ENCODE measurements at places on chromosomes 13 and 19. TPM values are rescaled to one million over a fixed set of nuclear protein-coding genes. Genes with fewer than 3 reads are reported as not detected.

DNA sequence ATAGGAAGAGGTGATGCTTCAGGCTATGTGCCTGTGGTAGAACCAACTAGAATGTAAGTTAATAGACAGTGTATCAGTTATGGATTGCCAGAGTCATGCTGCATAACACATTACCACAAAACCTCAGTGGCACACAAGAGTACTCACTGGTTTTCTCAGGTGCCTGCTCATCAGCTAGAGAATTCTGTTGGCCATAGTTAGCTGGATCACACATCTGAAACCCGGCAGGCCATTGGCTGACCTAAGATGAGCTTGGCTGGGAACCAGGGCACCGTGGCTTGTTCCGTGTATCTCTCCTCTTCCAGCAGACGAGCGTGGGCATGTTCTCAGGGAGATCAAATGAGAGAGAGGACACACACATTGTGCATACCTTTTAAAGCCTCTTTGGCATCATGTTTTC lies 76.7 kb downstream of the TEX26 start:
- DNase-seq: no peak

DNA sequence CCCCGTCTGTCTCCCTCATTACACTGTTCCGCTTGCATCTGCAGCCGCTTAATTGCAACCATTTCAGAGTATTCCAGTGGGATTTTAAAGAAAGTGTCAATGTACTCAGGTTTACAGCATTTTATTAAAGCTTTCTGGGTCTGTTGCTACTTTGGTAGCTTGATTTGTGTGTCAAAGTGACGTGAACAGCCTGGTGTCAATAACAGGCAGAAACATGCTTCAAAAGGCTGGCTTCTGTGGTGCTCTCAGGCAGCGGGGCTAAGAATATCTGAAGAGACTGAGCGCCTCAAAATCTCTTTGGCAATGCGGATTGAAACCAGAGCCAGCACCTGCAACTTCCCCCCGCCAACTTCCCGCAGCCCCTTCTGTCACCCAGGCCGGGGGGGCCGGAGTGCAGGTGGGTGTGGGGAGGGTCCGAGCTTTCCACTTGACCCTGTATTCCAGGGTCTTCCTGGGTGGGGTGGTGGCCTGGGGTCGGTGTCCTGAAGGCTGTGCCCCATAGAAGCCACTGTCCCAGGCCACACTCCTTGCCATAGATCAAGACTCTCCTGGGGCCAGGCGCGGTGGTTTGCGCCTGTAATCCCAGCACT lies 81.2 kb downstream of the KDM4B start:
- DNase-seq: no peak

The FLT3LG gene
- 7.1 TPM for total RNA-seq

GRCh38 chr13:78875792-78876580 lies 217.0 kb upstream of the OBI1 start:
- peak; percentile 11 for DNase-seq

GRCh38 chr13:53151336-53152056 lies 122.9 kb downstream of the OLFM4 start:
- DNase-seq: peak; percentile 14

GRCh38 chr13:99426426-99426825 lies 74.8 kb upstream of the TM9SF2 start:
- DNase-seq: no peak

The ZNF433 gene
- total RNA-seq: 3.0 TPM

- DNase-seq: no peak
These were observed 61.7 kb downstream of the RAP2A start for GRCh38 chr13:97495678-97496077.

GRCh38 chr19:46660008-46660517 lies 919 bp downstream of the DACT3 start:
- no peak for DNase-seq

DNA sequence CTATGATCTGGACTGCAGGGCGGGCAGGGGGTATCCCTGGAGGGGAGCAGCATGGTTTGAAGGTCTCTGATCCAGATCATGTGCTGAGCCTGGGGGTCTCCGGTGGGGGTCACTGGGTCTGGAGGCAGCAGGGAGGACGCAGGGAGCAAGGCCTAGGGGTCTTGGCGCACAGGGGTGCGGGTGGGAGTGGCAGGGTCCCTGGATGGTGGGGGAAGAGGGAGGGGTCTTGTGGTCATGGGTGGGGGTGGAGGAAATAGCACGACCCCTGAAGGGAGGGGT lies 1.9 kb downstream of the BTBD2 start:
- DNase-seq: no peak

The RGCC gene
- 1.7 TPM for total RNA-seq

The RPL18A gene
- 1,054 TPM for total RNA-seq

DNA sequence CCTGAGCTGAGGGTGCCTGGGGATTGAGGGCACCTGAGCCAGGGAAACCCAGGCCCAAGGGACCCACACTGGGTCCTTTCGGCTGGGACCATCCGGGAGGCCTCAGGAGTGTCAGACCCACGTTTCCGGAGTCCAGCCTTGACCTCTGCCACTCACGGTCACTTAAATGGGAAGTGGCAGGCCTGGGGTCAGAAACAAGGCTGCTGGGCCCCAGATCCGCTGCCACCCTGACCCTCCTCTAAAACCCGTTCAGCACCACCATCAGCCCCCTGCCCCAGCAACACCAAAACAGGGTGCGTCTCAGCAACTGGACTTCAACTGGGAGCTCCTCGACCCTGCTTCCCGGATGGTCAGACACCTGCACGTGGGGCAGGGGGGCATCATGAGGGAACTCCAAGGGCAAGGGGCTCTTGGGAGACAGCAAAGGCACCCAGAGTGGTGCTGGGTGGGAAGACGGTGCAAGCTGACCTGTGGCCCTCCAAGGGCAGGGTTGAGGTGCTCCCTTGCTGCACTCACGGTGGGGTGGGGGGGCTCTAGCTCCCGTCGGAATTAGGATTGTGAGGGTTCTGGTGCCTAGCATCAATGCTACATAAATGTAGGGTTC lies 1.2 kb upstream of the PLPP2 start:
- DNase-seq: no peak

The KATNAL1 gene
- total RNA-seq: 5.1 TPM

The CA11 gene
- total RNA-seq: 2.1 TPM

DNA sequence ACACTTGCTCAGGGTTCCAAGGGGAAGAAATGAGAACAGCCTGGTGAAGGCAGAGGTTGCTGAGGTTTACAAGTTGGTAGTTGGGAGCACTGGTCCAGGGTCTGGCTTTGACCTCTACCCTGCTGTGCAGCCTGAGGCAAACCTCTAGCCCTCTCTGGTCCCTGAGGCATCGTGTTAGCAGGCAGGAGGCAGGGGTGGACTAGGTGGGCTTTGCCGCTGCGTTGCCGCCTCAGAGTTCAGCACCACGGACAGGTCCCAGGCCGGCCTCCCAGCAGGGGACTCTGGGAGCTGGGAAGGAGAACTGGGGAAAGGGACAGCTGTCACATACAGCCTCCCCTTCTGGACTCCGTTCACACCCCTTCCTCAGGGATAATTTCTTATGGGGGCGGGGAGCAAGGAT lies 3.1 kb downstream of the NCAN start:
- DNase-seq: peak; percentile 47

The TTC9B gene
- not detected for total RNA-seq

- no peak for DNase-seq
These were observed 169.8 kb downstream of the SHISA2 start for GRCh38 chr13:25881971-25882451.

DNA sequence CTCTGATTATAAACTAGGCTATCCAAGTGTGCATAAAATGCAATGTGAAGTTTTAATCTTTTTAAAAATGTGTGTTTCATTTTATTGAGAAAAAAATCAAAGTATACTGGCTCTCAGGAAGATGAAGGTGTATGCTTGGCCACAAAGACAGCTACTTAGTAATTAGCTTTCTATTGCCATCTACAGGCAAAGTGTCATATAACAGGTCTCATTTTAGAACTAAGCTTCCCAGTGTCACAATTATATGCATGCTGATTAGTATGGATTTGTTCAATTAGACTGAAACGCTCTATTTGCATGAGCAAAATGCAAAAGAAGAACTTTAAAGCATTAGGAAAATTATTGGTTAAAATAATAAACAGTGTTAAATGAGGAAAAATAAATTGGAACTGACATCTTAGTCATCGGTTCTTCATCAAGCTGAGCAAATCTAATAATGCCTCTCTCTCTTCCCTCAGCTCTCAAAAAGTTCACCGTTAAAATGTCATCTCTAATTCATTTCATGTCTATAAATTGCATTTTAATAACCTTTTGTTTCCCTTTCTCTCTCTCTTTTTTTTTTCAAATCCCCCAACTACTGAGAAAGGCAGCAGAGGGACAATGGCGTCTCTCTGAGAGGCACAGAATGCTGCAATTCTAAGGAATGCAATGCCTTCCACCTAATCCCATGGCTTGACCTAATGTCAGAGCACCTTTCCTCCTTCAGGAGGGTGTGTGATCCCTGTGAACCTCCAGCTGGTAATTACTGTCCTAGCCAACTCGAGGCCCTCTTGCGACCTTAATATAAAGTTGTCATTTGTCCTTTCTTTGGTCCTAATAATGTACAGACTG lies 313.1 kb upstream of the MAB21L1 start:
- DNase-seq: no peak

DNA sequence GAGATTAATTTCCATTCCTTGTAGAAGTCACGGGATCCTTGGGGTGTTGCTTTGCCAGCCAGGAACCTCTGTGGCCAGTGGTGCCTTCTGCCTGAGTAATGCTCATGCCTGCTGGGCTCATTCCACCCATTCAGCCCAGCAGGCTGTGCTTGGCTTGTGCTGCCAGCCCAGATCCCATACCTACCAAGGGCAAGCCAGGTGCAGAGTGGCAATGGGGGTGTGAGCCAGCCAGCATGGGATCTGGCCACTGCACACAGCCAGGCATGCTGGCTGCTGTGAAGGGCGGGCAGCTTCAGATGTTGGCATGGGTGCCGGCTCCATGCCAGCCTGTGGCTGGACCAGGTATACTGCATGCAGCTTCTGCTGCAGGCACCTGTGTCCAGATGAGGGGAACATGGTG lies 42.5 kb downstream of the WDFY2 start:
- DNase-seq: no peak

DNA sequence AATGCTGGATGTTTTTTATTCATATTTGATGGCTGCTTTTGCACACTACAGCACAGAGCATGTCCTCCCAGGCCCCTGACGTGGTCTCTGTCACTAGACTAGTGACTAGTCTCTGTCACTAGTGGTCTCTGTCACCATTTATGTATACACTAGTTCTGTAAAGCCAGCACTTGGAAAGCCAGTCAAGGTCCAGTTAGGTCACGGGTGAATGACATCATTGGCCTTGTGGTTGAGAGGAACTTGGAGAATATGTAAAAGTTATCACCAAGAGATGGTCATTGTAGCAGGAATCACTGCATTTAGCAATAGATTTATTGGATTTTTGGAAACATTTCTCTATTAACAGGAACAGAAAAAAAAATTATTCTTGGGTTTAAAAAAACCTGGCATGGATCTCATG lies 72.9 kb downstream of the SHISA2 start:
- DNase-seq: no peak

DNA sequence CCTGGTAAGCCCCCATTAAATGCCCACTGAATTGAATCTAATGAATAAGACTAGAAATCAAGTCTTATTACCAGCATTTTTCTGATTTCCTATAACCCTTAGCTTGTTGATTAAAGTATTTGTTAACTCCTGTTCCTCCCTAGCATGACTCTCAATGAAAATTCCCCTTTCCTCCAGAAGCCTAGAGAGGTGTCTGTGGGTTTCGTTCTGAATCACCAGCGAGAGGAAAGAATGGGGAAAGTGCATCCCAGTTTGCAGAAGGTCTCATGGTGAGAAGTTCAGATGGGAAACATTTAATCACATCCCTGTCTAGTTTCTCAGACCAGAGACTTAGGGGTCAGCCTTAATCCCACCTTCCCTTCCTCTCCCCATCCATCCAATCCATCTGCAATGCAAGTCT lies 26.9 kb downstream of the POU2F2 start:
- no peak for DNase-seq

- no peak for DNase-seq
These were observed 12.0 kb downstream of the B3GNT8 start for GRCh38 chr19:41415154-41415571.

- no peak for DNase-seq
These were observed 36.9 kb upstream of the STARD13 start for GRCh38 chr13:33322543-33322809.

DNA sequence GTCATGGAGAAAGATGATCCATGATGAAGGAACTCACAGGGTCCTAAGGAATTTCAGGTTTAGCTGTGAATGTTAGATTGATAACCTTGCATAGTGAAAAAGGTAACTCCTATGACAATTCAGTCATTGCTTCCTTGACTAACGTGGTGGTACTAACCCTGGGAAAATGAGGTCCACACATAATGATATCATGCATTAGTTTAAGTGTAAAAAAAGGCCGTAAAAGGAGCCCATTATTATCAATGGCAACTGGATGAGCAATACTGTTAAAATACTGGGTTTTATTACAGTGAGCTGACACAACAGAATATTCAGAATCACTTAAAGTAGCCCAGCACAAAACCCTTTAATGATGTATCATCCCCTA lies 515.4 kb downstream of the DCT start:
- no peak for DNase-seq

The OVOL3 gene
- total RNA-seq: not detected

- DNase-seq: no peak
These were observed 112.6 kb downstream of the KCTD12 start for GRCh38 chr13:76773448-76774094.

GRCh38 chr19:30604657-30605056 lies 232.5 kb downstream of the ZNF536 start:
- DNase-seq: no peak

DNA sequence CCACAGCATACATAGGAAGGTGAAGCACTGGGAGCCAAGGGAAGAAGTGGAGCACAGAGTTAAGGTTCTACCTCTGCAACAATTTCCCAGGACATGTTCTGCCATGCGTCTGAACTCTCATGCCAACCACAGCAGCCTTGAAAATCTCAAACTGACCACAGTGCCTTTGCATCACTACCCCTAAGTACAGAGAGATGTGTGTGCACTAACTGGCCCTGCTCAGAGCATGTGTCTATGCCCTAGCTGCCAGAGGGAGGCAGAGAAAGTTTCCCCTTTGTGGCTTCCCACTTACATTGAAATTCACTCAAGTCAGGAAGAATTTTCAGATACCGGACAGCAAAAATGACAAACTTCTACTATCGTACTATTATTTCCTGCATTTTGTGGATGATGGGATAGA lies 26.8 kb upstream of the WDFY2 start:
- no peak for DNase-seq

- no peak for DNase-seq
These were observed 3.7 kb upstream of the NAT14 start for GRCh38 chr19:55481148-55481793.

The ENOX1 gene
- total RNA-seq: 1.5 TPM
